ENCODE measurements at places on chromosomes 6 and 20.

DNA sequence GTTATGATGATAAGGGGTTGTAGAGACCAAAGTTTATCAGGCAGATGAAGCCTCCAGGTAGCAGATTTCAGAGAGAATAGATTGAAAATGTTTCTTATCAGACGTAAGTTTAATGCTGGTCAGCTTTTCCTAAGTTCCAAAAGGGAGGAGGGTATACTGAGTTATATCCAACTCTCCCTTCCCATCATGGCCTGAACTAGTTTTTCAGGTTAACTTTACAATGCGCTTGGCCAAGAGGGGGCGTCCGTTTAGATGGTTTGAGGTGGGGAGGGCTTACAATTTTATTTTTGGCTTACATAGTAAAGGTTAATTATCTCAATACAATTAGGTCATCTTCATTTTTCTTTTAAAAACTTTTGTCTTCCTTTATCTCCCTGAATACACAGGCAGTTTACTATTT lies 19.4 kb upstream of the IL22RA2 start:
- no peak for DNase-seq

- DNase-seq, result no peak
These were observed 72.4 kb upstream of the SLC22A23 start for GRCh38 chr6:3529232-3529631.

DNA sequence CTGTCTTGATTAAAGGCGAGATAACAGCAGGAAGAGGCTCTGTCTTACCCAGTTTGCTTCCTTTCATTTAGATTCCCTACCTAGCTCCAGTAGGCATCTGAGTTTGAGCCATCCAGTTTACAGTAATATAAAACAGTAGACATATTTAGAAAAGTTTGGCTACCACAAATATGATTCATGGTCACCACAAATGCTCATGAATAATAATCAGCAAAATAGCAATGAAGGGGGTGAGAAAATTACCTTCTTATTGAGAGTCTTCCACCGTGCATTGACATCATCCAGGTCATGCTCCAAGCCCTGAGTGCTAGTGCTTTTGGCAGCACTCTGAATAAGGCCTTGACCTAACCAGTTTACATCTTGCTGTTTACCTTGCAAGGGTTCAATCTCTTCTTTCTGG lies 106.2 kb downstream of the DST start:
- no peak for DNase-seq

DNA sequence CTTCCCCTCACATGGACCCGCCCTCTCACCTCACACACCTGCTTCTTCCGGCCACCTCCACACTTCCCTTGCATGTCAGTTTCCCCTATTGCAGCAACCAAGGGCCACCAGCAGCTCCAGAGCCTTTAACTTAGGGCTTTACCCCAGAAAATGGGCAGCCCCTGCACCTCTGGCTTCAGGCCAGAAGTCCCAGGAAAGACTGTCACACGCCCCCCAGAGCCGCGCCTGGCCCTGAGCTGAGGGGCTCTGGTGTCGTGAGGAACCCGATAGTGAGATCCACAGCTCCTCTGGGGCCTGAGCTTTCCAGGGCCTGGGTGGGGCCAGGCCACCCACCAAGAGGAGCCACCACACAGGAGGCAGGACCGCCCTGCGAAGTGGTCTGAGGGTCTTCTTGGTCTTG lies 182.4 kb downstream of the DLL1 start:
- DNase-seq, result no peak

DNA sequence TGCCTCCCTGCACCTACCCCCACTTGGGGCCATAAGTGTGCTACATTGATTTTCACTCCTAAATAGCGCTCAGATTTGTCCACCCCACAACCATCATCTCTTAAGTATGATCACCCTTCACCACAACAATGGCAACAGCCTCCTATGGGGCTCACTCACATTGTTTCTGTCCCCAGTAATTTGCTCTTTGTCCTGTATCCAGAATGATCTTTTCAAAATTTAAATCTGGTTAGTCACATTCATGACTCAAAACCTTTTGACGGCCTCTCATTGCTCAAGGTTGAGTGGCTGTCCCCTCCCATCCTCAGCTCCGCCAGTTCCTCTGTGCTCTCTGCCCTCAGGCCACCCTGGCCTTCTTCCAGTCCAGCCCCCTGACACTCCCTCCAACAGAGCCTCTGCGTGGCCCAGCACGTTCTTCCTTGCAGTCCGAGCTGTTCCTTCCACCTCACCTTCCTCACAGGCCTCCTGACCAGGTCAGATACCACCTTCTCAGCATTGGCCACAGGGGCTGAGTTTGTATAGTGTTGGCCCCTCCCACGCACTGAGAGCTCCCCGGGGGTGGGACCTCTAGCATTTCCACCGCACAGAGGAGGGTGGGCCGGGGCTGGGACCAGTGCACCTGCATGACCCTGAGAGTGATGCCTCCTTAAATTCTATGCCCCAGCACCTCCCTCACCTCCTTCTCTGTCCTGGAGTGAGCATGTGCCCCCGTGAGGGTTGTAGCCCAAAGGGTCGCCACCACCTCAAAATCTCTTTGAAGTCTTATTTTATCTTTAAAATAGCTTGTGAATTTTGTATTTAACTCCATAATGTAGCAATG lies 2.4 kb upstream of the PPP1R3G start:
- peak; percentile 90 for DNase-seq

DNA sequence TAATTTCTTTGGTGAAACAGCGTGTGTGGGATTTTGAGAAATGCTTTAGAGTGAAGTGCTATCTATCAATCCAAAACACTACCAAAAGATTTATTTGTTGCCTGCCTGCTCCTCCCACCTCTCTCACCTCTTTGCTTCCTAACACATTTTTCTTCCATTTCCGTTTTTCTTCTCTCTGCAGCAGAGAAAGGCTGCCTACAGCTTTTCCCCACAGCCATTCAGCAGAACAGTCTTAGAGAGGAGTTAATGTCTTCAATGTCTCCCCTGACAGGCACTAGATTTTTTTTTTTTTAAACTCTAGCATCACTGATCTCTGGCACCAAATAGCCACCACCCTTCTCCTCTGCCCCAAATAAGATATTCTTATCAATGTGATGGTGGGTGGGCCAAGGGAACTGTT lies 327.8 kb upstream of the MAN1A1 start:
- DNase-seq, result no peak

- no peak for DNase-seq
These were observed 587.4 kb downstream of the GRIK2 start for GRCh38 chr6:101980924-101981323.

DNA sequence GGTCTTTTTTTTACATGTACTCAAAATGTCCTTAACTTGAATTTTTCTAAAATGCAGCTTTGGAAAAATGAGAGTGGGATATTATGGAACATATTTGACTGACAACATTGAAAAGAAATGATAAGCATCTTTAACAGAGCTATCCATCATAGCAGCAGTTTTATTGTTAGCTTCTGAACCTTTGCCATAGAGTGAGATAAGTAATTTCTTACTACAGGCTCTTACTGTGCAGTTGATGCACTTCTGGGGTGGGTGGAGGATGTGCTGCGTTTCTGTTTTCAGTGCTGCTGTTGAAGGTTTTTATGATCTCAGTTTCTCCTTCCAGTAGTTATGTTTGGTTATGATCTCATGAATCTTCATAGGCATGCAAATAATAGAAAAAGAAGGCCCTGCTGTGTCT lies 267.0 kb downstream of the TMEM242 start:
- no peak for DNase-seq

DNA sequence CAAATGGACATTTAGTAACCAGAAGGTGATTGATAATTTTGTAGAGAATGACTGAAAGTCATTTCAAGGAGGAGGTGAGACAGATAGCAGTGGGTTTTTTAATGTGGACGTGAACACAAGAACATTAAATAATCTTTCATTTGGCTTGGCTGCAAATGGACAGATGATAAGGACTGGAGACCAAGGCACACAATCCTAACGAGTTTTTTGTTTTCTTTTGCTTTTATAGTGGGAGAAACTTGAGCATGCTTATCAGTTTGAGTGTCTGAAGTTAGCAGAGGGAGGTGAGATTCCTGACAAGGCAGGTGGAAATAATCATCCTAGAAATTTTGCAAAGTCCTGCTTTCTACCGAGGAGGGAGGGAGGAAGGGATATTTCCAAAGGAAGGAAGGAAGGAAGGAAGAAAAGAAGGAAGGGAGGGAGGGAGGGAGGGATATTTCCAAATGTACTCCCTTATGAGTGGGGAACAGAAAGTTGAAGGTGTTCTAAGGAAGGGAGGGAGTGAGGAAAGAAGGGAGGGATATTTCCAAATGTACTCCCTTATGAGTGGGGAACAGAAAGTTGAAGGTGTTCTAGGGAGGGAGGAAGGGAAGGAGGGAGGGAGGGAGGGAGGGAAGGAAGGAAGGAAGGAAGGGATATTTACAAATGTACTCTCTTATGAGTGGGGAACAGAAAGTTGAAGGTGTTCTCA lies 63.1 kb downstream of the RNF217 start:
- no peak for DNase-seq

DNA sequence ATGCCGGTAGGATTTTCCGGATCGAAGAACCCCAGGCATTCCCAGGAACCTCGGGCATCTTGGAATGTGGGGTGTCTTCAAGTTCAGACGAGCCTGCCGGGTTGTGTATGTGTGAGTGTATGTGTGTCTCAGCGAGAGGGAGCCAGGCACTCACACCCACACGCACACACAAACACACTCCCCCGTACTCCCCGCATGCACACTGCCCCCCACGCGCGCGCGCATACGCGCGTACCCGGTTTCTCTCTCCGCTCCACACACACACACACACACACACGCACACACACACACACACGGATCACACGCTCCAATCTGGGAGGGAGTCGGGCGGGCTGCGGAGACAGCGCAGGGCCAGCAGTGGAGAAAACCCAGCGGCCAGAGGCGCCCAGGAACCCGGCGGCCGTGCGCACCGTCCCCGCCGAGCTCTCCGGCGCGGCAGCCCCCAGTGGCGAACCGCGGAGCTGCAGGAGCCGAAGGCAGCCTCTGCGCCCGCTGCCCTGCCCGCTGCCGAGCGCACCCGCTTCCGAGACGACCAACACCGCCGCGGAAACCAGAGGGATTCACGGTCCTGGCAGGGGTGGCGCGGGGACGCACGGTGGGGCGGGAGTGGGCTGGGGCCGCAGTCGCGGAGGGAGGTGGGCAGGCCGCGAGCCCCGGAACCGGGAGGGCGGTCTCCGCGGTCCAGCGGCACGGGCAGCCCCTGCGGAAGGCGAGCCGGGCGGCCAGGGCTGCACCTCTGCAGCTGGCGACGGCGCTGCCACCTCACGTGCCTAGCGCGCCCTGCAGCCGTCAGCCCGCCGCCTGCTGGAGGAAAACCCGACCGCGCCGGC lies at the start of gene LRFN2:
Gene LRFN2, minus strand, starts transcription at position 125 of the 830 bp plus-strand sequence.
- peak; percentile 52 for DNase-seq

- no peak for DNase-seq
These were observed 350.7 kb downstream of the LAMA2 start for GRCh38 chr6:129233458-129234134.

GRCh38 chr20:63744574-63745423 lies 5.2 kb downstream of the SLC2A4RG start:
- no peak for DNase-seq

DNA sequence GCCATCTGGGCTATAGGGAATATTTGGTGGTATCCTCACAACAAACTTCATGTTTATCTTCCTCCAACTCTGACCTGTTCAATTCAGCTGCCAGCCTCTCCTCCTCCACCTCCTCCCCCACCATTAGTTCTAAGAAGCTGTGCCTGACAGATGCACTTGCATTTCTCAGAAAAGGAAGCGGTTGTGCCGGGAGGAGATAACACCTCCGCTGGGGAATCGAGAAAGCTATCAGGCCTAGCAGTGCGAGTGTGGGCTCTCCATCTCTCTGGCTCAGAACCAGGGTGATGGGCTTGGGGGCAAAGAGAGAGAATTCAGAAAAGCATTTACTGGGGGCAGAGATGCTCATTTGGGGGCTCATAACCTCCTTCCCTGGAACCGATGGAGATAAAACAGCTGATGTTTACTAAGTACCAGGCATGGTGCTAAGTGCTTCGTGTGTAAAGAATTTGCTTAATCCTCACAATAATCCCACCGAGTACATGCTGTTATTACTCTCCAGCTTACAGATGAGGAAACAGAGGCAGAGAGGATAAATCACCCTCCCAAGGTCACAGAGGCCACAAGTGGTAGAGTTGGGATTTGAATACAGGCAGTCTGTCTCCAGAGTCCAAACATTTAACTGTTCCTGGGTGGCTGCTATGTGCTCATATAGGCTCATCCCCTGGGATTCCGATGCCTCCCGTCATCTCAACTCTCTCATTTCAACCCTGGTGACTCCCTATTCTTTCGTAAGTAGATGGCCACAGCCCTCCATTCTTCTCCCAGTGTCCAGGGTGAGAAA lies 38.3 kb downstream of the COX4I2 start:
- DNase-seq, result peak; percentile 53

DNA sequence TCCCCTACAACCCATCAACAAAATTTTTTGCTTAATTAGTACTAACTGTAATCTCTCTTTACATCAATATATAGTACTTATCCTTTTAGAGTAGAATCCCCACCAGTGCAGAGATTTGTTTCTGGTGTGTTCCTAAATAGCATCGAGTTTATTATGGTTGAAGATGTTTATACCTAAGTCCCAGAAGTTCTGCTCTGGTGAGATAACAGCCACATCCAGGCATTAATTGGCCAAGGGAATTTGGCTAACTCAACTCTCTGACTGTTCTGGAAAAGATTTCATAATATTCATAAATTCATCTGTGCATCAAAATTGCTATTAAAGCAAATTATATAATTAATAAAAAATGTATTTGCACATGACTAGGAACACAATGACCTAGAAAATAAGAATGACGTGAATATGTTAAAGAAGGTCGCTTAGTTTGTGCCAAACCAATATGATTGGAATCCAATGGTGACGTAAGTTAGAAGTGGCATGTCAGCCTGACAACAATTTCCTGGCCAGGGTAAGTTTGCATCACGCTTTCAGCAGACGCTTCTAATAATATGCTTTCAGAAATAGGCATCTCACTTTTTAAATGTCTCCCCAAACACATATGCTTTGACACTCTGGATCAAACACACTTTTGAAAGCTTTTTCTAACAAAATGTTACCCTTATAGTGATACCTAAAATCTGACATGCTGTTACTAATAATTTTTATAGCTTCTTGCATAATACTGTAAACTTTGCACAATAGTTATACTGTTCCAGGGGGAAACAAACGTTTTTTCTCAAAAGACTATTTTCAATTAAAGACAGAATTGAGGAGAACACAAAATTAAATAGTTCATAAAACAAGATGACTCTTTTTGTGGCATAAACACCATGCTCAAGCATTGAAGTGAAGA lies 236.7 kb downstream of the TENT5A start:
- DNase-seq, result no peak

DNA sequence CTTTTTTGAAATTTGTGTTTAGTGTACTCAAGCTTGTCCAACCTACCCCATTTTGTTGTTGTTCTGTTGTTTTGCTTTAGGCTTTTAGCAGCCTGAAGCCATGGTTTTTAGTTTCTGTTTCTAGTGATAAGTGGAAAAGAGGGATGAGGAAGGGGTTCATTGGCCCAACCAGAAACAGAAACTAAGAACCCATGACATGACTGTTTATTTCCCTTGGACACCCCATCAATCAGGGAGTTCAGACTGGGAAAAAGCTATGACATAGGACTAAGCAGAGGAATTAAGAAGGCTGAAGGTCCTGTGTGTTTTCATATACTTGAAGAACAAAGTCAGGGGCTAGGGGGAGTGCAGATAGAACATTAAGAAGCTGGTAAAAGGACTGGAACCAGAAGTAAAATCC lies 194.5 kb upstream of the THEMIS start:
- no peak for DNase-seq

Data from inflammatory macrophage (primary cell).